Cardiac septum (tissue), 1 donor: ENCODE measurements at places on chromosomes 5 and 9.
A peak's percentile ranks its signal among the peaks of the same experiment; 100 is the strongest.

DNA sequence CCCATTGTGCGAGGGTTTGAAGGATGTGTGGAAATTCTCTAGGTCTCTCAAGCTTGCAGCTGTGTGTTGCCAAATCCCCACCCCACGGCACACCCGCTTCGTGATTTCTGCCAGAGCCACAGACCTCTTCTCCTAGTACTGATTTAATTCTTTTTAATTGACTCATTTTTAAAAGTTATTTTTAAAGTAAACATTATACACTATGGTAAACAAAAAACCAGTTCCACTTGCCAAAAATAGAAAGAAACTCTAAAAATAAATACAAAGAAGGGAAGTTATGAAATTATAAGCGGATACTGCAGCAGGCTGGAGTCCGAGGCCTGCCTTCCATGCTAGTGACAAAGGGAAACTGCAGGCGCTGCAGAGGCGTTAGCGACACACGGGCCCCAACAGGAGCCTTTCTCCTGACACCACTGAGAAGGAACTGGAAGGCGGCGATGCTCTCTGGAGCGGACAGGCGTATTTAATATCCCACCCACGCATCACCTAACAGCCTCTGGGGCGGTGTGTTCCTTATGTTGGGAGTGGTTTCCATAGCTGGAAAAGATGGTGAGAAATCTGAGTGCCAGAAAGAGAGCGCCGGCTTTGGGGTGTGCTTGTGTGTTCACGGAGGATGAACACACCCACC, 122.5 kb downstream of the COL23A1 start:
- DNase-seq = no peak

GRCh38 chr9:13933268-13933656, 380.7 kb downstream of the NFIB start:
- no peak for DNase-seq

GRCh38 chr5:43192558-43193180, 644 bp downstream of the NIM1K start:
- no peak for DNase-seq

- DNase-seq = no peak
These were observed 92.8 kb downstream of the ANKH start for GRCh38 chr5:14778792-14779070.

- no peak for DNase-seq
These were observed 468.6 kb downstream of the GADD45G start for GRCh38 chr9:90073186-90073945.

- DNase-seq = no peak
These were observed 16.8 kb upstream of the ZBTB43 start for GRCh38 chr9:126788046-126788445.

- no peak for DNase-seq
These were observed 16.7 kb upstream of the TNFSF8 start for GRCh38 chr9:114947058-114947457.

DNA sequence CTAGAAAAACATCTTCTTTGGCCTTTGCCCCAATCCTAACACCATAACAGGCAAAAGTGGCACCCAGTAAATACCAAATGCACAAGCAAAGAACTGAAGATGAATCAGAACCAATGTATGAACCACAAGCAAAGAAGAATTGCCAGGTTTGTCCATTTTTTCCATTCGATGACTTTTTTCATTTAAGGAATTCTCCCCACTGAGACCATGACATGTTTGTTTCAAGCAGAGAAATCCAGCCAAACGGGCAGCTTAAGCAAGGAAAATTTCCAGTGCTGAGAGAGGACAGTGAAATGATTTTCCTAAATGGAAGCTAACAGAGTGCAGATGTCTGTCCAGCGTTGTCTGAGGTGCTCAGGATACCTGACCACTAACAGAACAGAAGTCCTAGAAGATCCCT, 203.7 kb downstream of the ADAMTS12 start:
- DNase-seq = no peak

GRCh38 chr9:135805422-135806022, 101.8 kb downstream of the CAMSAP1 start:
- DNase-seq = no peak

- no peak for DNase-seq
These were observed 20.8 kb upstream of the CEP120 start for GRCh38 chr5:123444016-123444415.

DNA sequence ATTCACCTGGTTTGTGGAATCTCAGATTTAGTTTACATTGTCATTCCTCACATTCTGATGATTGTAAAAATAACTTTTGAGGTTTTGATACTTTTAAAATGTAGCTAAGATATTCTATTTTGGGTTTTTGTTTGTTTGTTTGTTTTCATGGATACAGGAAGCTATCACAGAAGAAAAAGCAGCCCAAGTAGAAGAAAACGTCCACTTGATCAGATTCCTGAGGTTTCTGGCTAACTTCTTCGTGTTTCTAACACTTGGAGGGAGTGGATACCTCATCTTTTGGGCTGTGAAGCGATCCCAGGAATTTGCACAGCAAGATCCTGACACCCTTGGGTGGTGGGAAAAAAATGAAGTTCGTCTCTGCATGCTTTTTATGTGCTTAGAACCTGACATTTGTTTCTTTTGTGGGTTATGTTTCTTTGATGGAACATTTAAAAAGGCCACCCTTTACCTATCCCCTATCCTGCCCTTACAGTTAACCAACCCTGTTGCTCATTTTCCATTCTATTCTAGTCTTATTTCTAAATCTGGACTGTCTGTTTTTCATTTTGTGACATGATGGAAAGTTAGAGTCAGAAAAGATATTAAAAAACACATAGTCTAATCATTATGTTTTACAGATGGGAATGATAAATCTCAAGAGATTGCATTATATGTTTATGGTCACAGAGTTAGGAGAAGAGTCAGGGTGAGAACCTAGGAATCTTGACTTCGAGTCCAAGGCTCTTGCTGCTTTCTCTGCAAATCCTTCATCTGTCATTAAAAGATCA, 163.7 kb downstream of the ALDH1A1 start:
- DNase-seq = no peak

GRCh38 chr5:172104021-172104420, 84.0 kb downstream of the STK10 start:
- no peak for DNase-seq

- no peak for DNase-seq
These were observed 1.0 kb upstream of the DAB2IP start for GRCh38 chr9:121650217-121651007.

- DNase-seq = no peak
These were observed 287.1 kb downstream of the KCNN2 start for GRCh38 chr5:114648940-114649339.

- DNase-seq = no peak
These were observed 133.9 kb downstream of the PBX3 start for GRCh38 chr9:125881042-125881441.

GRCh38 chr5:53557386-53557785, 3.1 kb upstream of the NDUFS4 start:
- DNase-seq = no peak

- DNase-seq = no peak
These were observed 111.2 kb upstream of the LRRTM2 start for GRCh38 chr5:138986186-138986800.

DNA sequence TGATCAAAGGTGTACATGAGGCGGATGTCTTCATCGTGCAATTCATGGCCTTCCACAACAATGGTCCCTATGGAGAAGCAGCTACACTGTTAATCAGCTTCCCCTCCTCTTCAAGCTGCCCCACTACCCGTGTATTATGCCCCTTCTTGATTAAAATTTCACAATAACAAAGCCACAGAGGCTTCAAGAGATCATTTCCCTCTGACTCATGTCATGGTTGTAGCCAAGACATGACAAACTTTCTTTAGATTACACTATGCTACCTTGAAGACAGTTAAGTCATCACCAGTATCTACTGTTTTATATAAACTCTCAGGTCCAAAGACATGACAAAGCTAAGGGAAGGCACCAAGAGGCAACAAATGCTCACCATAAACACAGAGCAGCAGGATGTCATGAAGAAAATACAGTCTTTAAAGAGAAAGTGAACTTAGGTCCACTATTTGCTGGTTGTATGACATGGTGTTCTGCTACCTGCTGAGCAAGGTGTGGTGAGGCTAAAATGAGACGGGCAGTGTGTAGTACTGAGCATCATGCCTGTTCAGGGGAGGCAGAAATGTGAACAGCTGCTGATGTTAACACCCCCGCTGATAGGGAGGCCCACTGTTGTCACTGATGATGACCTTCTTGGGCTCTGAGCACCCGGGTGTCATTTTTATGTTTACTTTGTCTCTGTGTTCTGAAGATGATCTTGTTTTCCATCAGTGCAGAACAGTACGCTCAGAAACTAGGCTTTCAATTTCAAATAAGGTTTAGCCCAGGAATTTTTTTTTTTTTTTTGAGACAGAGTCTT, 48.3 kb downstream of the IARS1 start:
- no peak for DNase-seq

DNA sequence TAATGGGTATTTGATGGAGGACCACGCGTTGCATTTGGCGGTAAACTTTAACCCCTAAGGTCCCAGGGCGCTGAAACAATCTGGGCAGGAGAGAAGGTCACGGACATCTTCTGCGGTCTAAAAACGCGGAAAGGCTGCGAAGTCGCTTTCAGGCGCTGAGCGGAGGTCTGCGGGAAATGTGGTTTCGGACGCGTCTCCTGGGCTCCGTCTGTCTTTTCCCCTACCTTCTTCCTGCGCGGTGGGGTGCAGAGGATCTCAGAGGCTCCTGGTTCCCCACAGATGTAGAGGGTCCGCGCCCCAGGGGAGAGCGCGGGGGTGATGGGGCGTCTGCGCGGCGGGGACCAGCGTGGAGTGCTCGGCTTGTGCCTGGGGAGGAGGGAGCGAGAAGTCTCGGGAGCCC, 58.4 kb downstream of the ZNF510 start:
- DNase-seq = no peak

DNA sequence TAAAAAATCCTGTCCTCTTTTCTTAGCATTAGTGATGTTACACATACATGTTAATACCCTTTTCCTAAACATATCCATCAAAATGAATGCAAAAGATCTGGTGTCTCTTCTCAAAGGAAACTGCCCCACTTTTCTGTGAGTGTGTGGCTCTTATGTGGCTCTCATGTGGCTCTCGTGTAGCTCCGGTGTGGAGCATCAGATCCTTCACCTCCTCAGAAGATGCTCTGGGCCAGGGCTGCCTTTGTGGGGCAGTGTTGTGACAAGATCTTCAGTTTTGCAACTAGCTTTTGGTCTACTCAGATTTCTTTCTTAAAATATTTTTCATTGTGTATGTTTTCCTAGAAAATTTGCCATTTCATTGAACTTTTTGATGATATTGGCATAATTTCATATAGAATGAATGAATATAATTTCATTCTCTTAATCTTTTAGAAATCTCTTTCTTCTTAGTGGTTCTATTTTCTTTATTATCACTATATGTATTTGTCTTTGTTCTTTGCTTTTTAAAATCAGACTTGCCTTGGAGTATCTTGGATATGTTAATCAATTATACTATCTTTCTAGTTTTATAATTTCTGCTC, 19.4 kb downstream of the GARNL3 start:
- DNase-seq = no peak

GRCh38 chr9:126117631-126118030, 209.0 kb upstream of the MVB12B start:
- peak; percentile 51 for DNase-seq

GRCh38 chr5:98519571-98519970, 253.9 kb upstream of the RGMB start:
- DNase-seq = no peak

GRCh38 chr5:38420691-38421390, 135.6 kb downstream of the LIFR start:
- no peak for DNase-seq

DNA sequence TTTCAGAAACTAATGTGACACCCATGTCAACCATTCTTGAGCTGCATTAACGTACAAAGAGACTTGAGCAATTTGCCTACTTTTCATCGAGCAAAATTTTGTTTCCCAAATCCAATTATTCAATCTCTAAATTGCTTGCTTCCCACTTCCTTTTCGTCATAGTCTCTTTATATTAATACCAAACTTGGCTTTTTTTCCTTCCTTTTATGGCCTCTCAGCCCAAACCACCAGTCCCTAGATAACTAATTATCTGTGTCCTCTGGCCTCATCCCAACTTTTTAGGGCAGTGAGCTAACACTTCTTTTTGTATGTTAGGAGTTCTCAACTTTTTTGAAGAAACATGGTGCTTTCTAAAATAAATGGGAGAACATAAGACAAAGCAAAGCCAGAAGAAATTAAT, 155.5 kb upstream of the S1PR3 start:
- DNase-seq = no peak

DNA sequence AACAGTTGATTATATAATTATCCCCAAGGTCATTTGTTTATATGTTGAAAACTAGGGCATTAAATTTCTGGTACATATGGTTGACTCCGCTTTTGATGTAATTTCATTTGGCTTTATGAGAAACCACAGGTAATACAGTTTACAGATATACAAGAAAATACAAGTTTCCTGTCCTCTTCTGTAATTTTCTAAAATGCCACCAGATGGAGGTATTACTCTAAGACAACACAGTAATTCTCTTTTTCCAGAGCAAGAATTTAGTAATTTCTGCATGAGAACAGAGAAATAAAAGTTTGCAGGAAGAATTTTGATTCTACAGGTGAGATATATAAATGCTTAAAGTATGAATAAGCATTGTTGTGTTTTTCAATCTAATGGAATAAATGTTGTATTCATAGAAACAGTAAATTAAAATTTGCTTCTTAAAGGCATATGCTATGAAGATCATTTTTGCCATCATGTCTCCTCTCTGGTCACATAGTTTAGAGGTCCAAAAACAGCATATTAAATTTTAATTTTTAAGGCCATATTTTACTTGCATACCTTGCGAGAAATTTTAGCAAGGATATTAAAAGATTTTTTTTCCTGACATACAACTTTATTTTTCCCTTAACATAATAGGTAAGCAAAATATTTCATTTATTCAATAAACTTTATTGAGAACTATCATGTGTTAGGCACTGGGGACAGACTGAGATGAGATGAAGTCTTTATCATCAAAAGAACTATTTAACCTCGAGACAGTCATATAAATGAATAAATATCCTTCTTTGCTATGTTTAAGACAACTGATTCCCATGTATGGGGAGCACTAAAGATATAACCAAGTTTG, 22.7 kb downstream of the CHD1 start:
- DNase-seq = no peak

- no peak for DNase-seq
These were observed 2259.5 kb upstream of the WWC1 start for GRCh38 chr5:166031926-166032325.

DNA sequence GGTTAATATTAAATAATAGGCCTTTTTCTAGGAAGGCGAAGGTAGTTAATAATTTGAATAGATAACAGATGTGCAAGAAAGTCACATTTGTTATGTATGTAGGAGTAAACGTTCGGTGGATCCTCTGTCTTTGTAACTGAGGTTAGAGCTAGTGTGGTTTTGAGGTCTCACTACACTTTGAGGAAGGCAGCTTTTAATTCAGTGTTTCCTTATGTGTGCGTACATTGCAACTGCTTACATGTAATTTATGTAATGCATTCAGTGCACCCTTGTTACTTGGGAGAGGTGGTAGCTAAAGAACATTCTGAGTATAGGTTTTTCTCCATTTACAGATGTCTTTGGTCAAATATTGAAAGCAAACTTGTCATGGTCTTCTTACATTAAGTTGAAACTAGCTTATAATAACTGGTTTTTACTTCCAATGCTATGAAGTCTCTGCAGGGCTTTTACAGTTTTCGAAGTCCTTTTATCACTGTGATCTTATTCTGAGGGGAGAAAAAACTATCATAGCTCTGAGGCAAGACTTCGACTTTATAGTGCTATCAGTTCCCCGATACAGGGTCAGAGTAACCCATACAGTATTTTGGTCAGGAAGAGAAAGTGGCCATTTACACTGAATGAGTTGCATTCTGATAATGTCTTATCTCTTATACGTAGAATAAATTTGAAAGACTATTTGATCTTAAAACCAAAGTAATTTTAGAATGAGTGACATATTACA, 45.7 kb downstream of the TGFBR1 start:
- DNase-seq = no peak

- peak; percentile 41 for DNase-seq
These were observed 103.9 kb upstream of the ICE1 start for GRCh38 chr5:5318426-5319190.

GRCh38 chr9:6973762-6974161, 216.0 kb downstream of the KDM4C start:
- no peak for DNase-seq
